Central memory CD8-positive, alpha-beta T cell (primary cell): ENCODE measurements at places on chromosomes 11 and 22.

GRCh38 chr11:9905501-9905951, 241.6 kb downstream of the SWAP70 start:
- no peaks in the 10 kb centered on the region for H3K4me1 ChIP-seq
- peaks cover 2% of the 10 kb centered on the region for H3K36me3 ChIP-seq
- H3K27me3 ChIP-seq: no peaks in the 10 kb centered on the region
- H3K4me3 ChIP-seq: no peak overlapping the region
- DNase-seq: no peak

- no peaks in the 10 kb centered on the region for H3K4me1 ChIP-seq
- no peak overlapping the region for H3K27ac ChIP-seq
- peaks cover 38% of the 10 kb centered on the region for H3K27me3 ChIP-seq
- H3K36me3 ChIP-seq: no peaks in the 10 kb centered on the region
Measured at GRCh38 chr11:69466039-69466438, 15.4 kb upstream of the LINC01488 start.

DNA sequence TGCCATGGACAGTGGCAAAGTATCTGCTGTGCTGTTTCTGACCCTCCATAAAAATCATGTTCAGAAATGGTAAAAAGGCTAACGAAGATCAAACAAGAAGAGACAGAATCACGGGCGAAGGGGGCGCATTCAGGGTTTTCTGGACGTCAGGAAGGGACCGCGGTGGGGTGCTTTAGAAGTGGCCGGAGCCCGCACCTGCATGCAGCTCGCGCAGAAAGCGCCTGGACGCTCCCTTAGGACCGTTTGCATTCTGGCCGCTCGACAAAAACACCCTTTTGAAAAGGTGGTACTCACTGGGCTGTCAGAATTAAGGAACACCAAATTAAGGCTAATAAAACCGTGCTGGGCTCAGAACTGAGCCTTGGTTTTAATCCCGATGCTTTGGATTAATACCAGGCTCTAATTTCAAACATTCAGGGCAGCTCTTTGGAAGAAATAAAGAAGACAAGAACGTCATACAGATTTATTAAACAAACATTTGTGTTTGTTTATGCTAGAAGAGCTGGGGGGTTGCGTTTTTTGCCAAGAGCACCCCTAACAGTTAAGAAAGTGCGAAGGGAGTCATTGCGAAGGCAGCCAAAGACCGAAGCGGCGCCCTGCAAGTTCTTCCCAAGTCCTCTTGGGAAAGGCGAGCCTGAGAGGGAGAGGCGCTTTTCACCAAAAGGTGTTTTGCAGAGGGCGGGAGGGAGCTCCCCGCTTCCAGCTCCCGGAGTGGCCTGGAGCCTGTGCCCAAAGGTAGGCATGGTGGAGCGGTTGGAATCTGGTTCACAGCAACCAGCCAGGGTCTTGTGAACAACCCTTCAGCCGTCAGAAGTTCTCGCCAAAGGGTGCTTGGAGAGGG, 47.7 kb upstream of the DBX1 start:
- H3K4me1 ChIP-seq: no peaks in the 10 kb centered on the region
- H3K27me3 ChIP-seq: peaks cover 58% of the 10 kb centered on the region
- no peak overlapping the region for H3K27ac ChIP-seq
- no peak for DNase-seq

GRCh38 chr11:121580154-121580553, 127.4 kb upstream of the SORL1-AS1 start:
- H3K36me3 ChIP-seq: peaks cover 78% of the 10 kb centered on the region
- peaks cover 40% of the 10 kb centered on the region for H3K4me1 ChIP-seq
- H3K27ac ChIP-seq: peak overlapping the region; percentile 65
- no peaks in the 10 kb centered on the region for H3K27me3 ChIP-seq

GRCh38 chr11:23644443-23644842, 784.2 kb upstream of the CCDC179 start:
- H3K4me1 ChIP-seq: no peaks in the 10 kb centered on the region
- H3K27me3 ChIP-seq: no peaks in the 10 kb centered on the region
- no peak overlapping the region for H3K4me3 ChIP-seq
- DNase-seq: no peak
- H3K27ac ChIP-seq: no peak overlapping the region

DNA sequence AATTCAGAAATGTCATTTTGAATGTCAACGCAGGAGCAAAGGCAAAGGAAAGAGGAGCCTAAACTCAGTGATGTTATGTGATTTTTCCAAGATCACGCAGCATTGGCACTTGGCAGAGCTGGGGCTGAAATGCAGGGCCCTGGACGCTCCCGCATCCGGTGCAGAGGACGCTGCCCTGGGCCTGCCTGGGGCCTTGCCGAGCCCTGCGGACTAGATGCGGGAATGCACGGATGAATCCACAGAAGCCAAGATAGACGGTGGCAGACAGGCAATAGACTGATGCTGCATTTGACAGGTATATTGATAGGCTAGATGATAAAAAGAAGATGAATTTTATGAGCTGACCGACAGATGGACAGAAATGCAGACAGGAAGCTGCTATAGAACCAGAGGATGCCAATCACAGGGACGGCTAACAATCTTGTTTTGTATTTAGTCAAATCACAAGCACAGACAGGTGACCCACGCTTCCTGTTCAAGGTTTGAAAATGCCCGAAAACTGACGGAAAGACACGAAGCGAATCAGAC, 696 bp upstream of the MARK2 start:
- H3K4me1 ChIP-seq: peaks cover 50% of the 10 kb centered on the region
- no peaks in the 10 kb centered on the region for H3K27me3 ChIP-seq
- peak overlapping the region; percentile 92 for H3K4me3 ChIP-seq

DNA sequence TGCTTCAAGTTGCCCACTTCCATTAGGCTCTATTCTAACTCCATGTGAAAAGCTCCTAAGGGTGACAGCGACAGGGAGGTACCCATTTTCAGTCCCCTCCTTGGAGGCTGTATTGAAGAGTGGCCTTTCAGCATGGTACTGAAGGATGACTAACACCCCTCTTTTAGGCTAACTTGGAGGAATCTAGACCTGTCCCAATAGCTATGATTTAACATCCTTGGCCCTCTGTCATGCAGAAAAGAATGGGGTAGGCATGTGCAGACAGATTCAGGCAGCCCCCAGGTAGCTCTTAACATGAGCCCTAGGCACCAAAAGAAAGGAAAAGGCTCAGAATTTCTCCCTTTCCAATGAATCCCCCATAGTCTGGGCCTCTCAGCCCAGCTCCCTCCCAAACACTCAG, 89.3 kb upstream of the AMOTL1 start:
- no peaks in the 10 kb centered on the region for H3K4me1 ChIP-seq
- no peak overlapping the region for H3K27ac ChIP-seq
- H3K36me3 ChIP-seq: no peaks in the 10 kb centered on the region

DNA sequence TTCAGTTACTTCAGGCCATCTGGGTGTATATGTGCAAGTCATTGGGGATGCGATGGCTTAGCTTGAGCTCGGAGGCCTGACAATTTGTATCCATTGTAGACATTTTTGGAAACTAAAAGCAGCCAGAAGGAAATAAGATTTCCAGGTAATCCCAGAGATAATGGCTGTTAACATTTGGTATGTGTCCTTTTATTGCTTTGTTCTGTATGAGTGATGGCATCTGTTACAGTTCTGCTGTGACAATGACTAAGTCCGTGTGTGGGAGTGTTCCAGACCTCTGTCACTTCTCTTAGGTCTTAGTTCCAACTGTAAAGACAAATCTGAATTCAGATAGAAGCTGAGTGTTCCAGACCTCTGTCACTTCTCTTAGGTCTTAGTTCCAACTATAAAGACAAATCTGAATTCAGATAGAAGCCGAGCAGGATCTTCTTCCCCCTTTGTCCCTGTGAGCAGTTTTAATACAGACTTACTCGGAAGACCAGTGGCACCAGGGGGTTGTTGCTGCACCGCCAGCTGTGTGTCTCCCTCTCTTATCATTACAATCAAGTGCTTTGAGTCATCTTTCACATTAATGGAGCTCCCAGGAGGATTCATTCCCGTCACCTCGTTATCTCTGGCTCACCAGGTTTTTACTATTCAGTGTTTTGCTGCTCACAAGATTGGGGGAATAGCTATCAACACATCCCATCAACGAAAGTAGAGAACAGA, 190.9 kb upstream of the SORL1-AS1 start:
- no peak for DNase-seq
- no peaks in the 10 kb centered on the region for H3K27me3 ChIP-seq
- H3K27ac ChIP-seq: no peak overlapping the region
- peaks cover 13% of the 10 kb centered on the region for H3K4me1 ChIP-seq
- H3K4me3 ChIP-seq: no peak overlapping the region

- no peak overlapping the region for H3K27ac ChIP-seq
- no peak for DNase-seq
- H3K36me3 ChIP-seq: no peaks in the 10 kb centered on the region
- no peak overlapping the region for H3K4me3 ChIP-seq
- peaks cover 39% of the 10 kb centered on the region for H3K27me3 ChIP-seq
Measured at GRCh38 chr11:116702772-116703385, 69.9 kb downstream of the BUD13 start.

- peaks cover 58% of the 10 kb centered on the region for H3K4me1 ChIP-seq
- H3K36me3 ChIP-seq: peaks cover 7% of the 10 kb centered on the region
- peak overlapping the region; percentile 86 for H3K27ac ChIP-seq
- H3K27me3 ChIP-seq: no peaks in the 10 kb centered on the region
- no peak for DNase-seq
Measured at GRCh38 chr11:117818041-117818873, 6.3 kb downstream of the FXYD2 start.

DNA sequence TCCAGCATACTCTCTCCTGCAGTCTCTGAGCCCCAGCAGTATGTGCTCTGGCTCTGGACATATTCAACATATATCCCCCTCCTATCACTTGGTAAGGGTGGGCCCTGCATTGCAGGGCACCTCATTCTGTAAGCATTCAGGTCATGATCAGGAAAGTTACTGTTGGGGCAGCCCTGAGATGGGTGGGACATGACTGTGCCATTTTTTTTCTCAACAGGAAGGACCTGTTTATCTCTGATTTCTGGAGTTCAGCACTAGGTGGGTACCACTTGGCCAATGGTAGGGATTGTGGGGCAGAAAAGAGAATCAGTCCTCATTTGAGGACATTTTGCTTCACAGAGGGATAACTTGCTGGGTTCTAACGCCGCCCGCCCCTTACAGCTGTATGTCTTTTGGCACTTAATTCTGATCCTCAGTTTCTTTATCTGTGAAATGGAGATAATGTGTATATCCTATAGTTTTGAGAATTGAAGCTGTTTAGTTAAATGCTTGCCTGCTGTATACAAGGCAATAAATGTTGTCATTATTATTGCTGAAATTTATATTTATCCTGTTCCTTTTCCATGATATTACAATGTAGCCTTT, 2.2 kb downstream of the SRRD start:
- H3K36me3 ChIP-seq: peaks cover 56% of the 10 kb centered on the region
- H3K27ac ChIP-seq: peak overlapping the region; percentile 65
- H3K4me3 ChIP-seq: peak overlapping the region; percentile 44
- no peak for DNase-seq

DNA sequence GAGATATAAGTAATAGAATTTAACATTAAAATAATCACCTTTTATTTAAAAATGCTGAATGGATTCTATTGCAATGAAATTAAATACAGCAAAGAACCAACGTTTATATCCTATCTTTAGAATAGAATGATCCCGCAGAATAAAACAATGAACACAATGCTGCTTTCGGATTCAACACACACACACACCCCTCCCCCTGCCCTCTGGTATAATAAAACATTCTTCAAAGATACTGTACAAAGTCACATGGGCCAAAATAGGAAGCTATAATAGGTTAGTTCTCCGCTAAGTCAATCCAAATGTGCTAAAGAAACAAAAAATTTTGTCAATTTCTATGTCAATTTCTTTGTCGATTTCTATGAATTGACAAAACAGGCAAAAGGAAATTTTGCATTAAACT, 47.1 kb downstream of the TMEM123 start:
- H3K27me3 ChIP-seq: no peaks in the 10 kb centered on the region
- H3K4me1 ChIP-seq: peaks cover 40% of the 10 kb centered on the region
- no peak for DNase-seq
- H3K36me3 ChIP-seq: peaks cover 27% of the 10 kb centered on the region
- H3K27ac ChIP-seq: peak overlapping the region; percentile 59

GRCh38 chr22:49997251-49997599, 15.3 kb downstream of the IL17REL start:
- H3K4me1 ChIP-seq: peaks cover 14% of the 10 kb centered on the region
- H3K27me3 ChIP-seq: no peaks in the 10 kb centered on the region
- no peak for DNase-seq
- no peak overlapping the region for H3K27ac ChIP-seq
- H3K4me3 ChIP-seq: no peak overlapping the region

GRCh38 chr11:95996621-95997235, 72.8 kb upstream of the MTMR2 start:
- H3K27ac ChIP-seq: no peak overlapping the region
- DNase-seq: no peak
- peaks cover 10% of the 10 kb centered on the region for H3K4me1 ChIP-seq
- H3K36me3 ChIP-seq: peaks cover 6% of the 10 kb centered on the region
- no peaks in the 10 kb centered on the region for H3K27me3 ChIP-seq
- no peak overlapping the region for H3K4me3 ChIP-seq

GRCh38 chr11:134346976-134347350, 15.2 kb downstream of the GLB1L2 start:
- peak overlapping the region; percentile 72 for H3K27ac ChIP-seq
- no peaks in the 10 kb centered on the region for H3K27me3 ChIP-seq
- H3K4me1 ChIP-seq: peaks cover 34% of the 10 kb centered on the region
- H3K36me3 ChIP-seq: peaks cover 12% of the 10 kb centered on the region
- peak overlapping the region; percentile 33 for H3K4me3 ChIP-seq

DNA sequence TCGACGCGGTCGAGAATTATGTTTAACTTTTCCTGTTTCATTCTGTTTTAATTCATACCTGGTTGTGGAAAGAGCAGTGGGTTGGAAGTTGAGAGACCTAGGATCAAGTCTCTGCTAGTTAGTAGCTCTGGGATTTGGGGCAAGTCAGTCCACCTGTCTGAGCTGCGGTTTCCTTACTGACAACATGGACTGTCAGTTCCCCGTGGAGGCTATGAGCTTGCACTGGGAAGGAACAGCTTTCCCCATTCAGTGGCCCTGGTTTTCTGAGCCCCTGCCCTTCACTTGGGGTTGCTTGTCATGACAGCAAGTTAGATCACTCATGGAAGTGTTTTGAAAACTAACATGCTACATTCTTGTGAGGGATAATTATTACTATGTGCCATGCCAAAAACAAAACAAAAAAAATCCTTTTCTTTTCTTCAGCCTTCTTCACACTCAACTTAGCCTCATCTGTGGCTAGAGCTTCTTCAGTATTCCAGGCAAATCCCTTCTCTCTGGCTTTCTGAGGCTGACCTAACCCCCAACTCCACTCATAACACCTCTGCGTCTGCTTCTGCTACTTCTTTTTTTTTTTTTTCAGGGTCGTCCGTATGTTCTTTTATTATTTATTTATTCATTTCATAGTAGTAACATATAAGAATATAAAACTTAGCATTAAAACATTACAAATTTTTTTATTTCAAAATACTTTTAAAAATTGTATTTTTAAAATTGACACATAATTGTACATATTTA, 43.0 kb upstream of the ZBED5 start:
- H3K27ac ChIP-seq: no peak overlapping the region
- H3K4me1 ChIP-seq: no peaks in the 10 kb centered on the region
- H3K27me3 ChIP-seq: peaks cover 23% of the 10 kb centered on the region
- H3K4me3 ChIP-seq: no peak overlapping the region
- no peak for DNase-seq
- no peaks in the 10 kb centered on the region for H3K36me3 ChIP-seq

GRCh38 chr11:119921571-119921970, 192.6 kb upstream of the NECTIN1 start:
- H3K36me3 ChIP-seq: no peaks in the 10 kb centered on the region
- DNase-seq: no peak
- H3K27me3 ChIP-seq: peaks cover 73% of the 10 kb centered on the region
- no peaks in the 10 kb centered on the region for H3K4me1 ChIP-seq
- no peak overlapping the region for H3K4me3 ChIP-seq

- H3K4me1 ChIP-seq: no peaks in the 10 kb centered on the region
- H3K27me3 ChIP-seq: no peaks in the 10 kb centered on the region
- H3K4me3 ChIP-seq: no peak overlapping the region
- H3K36me3 ChIP-seq: no peaks in the 10 kb centered on the region
- no peak for DNase-seq
Measured at GRCh38 chr11:33234397-33235190, 22.6 kb upstream of the HIPK3 start.
